ENCODE measurements at places on chromosomes 3 and 15. TPM values are rescaled to one million over a fixed set of nuclear protein-coding genes. Genes with fewer than 3 reads are reported as not detected.

- DNase-seq = no peak
These were observed 9.8 kb downstream of the KCNMB2 start for GRCh38 chr3:178546079-178546478.

- peak; percentile 35 for DNase-seq
These were observed 35.2 kb downstream of the TSC22D2 start for GRCh38 chr3:150443331-150443741.

Gene SEMA3G
- 2.9 TPM for polyA plus RNA-seq

GRCh38 chr3:194169595-194169994 is 33.6 kb downstream of the HES1 start:
- DNase-seq = no peak

Gene ATP13A3
- 64.6 TPM for polyA plus RNA-seq

DNA sequence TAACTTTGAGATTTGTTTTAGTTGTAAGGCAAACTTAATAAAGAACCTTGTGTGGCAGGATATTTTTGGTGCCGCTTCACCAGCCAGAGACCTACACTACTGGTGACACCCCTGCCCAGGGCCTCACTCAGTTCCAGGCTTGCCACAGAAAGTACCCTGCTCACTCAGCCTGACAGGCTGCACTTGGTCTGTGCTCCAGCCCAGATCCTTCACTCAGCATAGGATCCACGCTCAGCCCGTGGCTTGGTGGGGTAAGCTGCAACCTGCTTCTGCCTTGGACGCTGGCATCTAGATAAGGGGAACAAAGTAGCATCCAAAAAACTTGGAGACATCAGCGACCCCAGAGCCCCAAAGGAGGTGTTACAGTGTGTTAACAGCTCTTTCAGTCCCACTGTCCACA is 825.5 kb downstream of the EPHA3 start:
- DNase-seq = no peak

- no peak for DNase-seq
These were observed 100.8 kb downstream of the STAC start for GRCh38 chr3:36480911-36481648.

Gene UACA
- 65.2 TPM for polyA plus RNA-seq

DNA sequence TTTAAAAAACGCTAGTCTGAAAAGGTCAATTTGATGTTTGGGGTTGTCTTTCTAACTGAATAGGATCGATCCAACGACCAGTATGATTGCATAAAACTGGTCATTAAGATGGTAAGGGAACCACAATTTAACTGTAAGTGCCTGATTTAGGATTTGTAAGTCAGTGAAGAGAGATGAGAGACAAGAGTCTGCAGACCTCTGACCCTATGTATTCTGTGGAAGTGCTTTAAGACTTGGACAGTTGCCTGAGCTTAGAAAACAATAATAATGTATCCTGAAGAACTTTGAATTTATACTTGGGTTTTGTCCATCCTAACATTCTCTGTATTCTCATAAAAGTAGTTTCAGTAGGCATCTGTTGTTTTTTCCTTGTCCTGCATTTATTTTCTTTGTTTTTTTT is 221.4 kb upstream of the SUCLG2 start:
- no peak for DNase-seq

GRCh38 chr3:17130956-17131355 is 246.2 kb downstream of the PLCL2 start:
- DNase-seq = no peak

GRCh38 chr3:2770451-2770850 is 339.7 kb downstream of the IL5RA start:
- peak; percentile 51 for DNase-seq

Gene WWTR1
- 29.2 TPM for polyA plus RNA-seq

Gene PARP9
- polyA plus RNA-seq = 32.0 TPM

GRCh38 chr3:58429657-58430056 is 4.0 kb downstream of the PDHB start:
- no peak for DNase-seq

Gene TF
- 22.5 TPM for polyA plus RNA-seq

Gene PARP16
- polyA plus RNA-seq = 14.0 TPM

Gene CACNA2D2
- 7.5 TPM for polyA plus RNA-seq

- DNase-seq = no peak
These were observed 37.9 kb downstream of the IQCB1 start for GRCh38 chr3:121796970-121797369.

Gene C3orf62
- 9.5 TPM for polyA plus RNA-seq

Gene IL5RA
- 0.28 TPM for polyA plus RNA-seq
